AG09309 (cell line): ENCODE measurements at places on chromosomes 4 and X.
A peak's percentile ranks its signal among the peaks of the same experiment; 100 is the strongest.

- no peak for DNase-seq
Observed at GRCh38 chrX:17390419-17390850, 15.4 kb downstream of the NHS start.

- DNase-seq: no peak
Observed at GRCh38 chrX:106484233-106484632, 127.5 kb upstream of the RADX start.

DNA sequence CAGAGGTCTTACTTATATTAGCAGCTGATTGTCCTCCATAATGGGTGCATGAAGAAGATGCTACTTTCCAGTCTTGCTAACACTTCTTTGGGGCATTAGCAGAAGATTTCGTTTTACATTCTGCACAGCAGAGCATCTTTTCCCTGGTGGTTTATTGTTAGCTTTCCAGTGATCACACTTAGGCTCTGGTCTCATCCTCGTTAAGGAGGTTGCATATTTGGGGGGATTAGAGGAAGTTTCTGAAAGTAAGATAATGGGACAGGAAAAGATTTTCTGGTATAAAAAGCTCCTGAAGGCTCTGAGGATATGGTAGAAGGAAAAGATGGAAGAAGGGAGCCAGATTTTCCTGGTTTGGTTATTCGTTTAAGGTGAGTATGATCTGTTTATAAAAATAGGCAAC, 134.1 kb downstream of the GATB start:
- no peak for DNase-seq

DNA sequence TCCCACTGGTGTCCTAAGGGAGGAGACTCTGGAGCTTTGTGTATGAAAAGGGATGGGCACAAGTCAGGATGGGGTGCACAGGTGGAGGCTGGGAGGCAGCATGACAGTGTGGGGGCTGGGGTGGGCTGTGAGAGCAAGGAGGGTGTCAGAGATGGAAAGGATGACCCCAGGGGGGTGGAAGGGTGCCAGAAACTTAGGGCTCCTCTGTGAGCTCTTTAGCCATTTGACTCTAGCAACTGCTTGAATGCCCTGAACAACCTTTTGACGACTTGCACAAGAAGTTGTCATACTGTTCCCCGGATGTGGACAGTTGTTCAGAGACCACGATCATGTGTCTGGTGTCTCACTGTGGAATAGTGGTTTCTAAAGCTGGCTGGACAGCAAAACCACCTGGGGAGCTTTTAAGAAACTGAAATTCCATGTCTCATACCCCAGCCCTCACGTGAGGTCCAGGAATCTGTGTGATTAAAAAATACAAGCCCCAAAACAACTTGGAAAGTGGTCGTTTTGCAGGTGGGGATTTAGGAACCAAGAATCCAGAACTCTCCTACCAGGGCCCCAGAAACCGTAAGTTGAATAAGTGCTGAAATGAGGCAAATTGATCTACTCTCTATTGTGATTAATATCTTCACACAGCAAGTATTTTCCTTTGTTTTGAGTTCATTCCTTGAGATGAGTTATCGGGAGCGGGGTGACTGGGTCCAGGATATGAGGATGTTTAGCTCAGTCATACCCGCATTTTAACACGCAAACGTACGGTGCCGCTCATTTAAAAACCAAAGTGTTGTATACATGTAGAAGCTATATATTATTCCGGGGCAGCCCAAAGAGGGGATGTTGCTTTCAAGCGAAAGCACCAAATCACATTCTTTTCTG, 3.4 kb downstream of the RHOH start:
- no peak for DNase-seq

- DNase-seq: no peak
Observed at GRCh38 chr4:110823251-110823650, 200.4 kb upstream of the PITX2 start.

DNA sequence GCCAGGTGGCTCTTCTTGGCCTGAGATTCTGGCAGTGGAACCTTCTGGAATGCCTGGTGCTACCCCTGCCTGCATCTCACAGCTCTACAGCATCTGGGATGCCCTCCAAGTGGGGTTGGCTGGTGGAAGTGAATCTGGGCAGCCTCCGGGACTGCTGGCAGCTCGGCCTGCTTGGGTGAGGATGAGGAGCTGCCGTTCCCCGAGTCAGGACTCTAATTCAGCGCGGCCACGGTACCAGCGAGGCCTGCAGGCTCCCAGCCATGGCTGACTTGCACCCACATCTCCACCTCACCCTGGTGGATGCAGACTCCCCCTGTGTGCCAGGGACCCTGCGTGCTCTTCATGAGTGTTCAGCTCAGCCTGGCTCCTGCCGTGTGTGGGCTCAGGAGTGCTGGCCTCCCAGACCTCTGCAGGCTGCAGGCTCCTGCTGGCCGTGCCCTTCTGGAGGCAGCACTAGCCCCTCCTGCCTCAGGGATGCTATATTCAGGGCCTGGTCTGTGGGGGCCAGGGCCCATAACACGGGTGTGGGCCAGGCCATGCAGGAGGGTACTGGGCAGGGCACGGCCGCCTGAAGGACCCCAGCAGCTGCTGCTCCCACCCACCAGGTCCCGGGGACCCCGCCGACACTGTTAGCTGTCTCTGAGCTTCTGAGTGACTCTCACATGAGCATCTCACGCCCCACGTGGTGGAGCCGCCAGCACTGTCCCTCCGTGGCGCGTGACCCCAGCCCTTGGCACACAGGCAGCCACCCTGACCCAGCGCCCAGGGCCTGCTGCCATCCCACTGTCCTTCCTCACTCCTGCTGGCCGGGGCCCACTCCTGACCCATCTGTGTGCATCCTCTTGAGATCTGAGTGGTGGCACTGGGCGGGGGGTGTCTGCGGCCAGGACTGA, 10.6 kb downstream of the UVSSA start:
- DNase-seq: no peak

DNA sequence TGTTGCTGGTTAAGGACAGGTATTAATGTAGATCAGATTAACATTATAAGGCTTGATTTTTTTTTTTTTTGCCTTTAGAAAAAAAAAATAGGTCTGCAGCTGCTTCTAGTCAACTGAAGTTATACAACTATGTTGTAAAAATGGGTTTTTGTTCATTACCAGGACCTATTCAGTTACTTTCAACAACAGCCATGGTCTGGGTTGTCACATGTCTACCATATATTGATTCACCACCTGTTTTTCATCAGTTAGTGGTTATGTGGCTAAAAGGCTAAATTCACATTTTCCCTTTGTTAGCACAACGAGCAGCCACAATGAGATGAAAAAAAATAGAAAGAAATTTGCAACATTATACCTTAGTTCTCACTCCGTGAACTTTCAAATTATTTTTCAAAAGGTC, 45.5 kb downstream of the GLRB start:
- peak; percentile 39 for DNase-seq

DNA sequence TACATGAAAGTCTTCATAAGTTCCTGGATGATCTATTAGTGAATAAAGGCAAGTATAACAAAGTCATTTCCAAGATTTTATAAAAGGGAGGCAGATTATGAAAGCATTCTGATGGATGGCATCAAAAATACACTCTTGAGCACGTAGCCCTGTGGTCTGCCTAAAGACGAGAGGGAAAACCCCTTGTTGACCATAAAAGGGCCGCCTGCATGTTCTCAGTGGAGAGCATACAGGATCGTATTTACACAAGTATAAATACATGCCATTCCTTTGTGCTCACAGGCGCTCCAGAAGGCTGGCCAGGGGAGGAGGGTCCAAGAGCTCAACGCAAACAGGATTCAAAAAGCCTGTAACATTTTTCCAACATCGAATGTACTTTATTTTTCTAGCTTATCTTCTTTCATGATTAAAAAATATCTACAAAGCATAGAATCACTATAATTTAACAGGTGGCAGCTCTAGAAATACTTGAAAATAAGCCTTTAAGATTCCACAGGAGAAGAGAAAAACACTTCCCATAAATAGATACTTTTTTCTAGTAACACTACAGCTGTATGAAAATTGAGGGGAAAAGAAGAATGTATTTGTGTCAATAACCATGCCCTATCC, 29.6 kb downstream of the PDGFC start:
- DNase-seq: peak; percentile 42

GRCh38 chr4:95572304-95572991, 23.7 kb upstream of the UNC5C start:
- no peak for DNase-seq

GRCh38 chr4:170743633-170744032, 653.9 kb upstream of the AADAT start:
- DNase-seq: no peak

- DNase-seq: peak; percentile 89
Observed at GRCh38 chr4:128517739-128518510, 230.3 kb upstream of the PGRMC2 start.

- no peak for DNase-seq
Observed at GRCh38 chrX:124274438-124275181, 57.9 kb upstream of the TEX13D start.

GRCh38 chr4:151219091-151219490, 57.9 kb upstream of the PRSS48 start:
- DNase-seq: no peak

DNA sequence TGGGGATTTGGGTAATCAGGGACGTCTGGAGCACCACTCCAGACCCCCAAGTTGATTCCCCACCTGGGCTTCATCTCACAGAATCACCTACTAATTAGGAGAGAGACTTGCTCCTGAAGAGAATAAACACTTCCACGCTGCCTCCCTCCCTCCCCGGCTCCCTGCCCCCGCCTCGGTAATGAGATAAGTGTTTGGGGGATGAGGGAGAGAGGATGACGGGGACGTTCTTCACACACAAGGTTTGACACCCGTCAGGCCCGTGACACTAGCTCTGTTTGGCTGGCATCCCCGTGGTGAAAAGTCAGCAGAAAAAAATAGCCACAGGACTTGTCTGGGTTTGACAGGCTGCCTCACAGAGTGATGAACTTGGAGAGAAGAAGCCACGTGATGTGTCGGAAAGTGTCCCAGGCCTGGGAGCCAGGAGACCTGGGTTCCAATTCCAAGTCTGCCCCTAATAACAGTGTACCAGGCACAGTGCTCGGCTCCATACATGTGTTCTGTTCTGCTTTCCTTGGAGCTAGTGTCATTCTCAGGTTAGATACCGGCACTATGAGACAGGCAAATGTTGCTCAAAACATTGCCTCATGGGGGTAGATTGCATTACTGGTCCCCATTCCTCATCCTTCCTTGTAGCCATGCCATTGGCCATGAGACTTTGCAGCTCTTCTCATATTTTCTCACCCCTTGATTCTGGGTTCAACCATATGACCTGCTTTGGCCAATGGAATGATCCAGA, 578.0 kb downstream of the BCOR start:
- no peak for DNase-seq
